Natural killer cell (primary cell): ENCODE measurements at places on chromosomes 6 and 20. TPM values are rescaled to one million over a fixed set of nuclear protein-coding genes. Genes with fewer than 3 reads are reported as not detected.

DNA sequence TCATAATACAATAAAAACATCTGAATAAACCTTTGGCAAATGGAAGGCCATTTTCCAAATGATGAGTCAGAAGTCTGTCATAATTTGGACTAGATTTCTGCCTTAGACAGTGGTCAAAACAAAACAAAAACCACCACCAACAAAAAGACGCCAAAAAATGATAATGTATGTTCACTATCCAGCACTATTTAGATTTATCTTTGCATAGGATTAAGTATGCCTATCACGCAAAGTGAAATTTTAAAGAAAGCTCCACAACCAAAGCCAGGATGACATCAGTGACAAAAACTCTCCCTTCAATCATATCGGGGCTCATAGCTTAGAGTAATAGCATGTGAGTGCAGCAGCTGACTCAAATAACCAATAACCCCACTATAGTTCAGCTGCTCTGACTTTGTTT, 201.9 kb downstream of the MOXD1 start:
- H3K27me3 ChIP-seq, result no peaks in the 10 kb centered on the region
- no peak overlapping the region for H3K4me3 ChIP-seq
- no peak for DNase-seq
- H3K36me3 ChIP-seq, result no peaks in the 10 kb centered on the region
- no peak overlapping the region for H3K27ac ChIP-seq
- no peaks in the 10 kb centered on the region for H3K4me1 ChIP-seq

GRCh38 chr6:680251-680650, 12.7 kb downstream of the EXOC2 start:
- H3K4me1 ChIP-seq, result peaks cover 9% of the 10 kb centered on the region
- DNase-seq, result no peak
- H3K4me3 ChIP-seq, result no peak overlapping the region
- peaks cover 2% of the 10 kb centered on the region for H3K36me3 ChIP-seq

- H3K27ac ChIP-seq, result no peak overlapping the region
- no peak for DNase-seq
- no peaks in the 10 kb centered on the region for H3K27me3 ChIP-seq
- no peaks in the 10 kb centered on the region for H3K36me3 ChIP-seq
- H3K4me1 ChIP-seq, result no peaks in the 10 kb centered on the region
These were observed 606.5 kb downstream of the HACE1 start for GRCh38 chr6:104253236-104253635.

DNA sequence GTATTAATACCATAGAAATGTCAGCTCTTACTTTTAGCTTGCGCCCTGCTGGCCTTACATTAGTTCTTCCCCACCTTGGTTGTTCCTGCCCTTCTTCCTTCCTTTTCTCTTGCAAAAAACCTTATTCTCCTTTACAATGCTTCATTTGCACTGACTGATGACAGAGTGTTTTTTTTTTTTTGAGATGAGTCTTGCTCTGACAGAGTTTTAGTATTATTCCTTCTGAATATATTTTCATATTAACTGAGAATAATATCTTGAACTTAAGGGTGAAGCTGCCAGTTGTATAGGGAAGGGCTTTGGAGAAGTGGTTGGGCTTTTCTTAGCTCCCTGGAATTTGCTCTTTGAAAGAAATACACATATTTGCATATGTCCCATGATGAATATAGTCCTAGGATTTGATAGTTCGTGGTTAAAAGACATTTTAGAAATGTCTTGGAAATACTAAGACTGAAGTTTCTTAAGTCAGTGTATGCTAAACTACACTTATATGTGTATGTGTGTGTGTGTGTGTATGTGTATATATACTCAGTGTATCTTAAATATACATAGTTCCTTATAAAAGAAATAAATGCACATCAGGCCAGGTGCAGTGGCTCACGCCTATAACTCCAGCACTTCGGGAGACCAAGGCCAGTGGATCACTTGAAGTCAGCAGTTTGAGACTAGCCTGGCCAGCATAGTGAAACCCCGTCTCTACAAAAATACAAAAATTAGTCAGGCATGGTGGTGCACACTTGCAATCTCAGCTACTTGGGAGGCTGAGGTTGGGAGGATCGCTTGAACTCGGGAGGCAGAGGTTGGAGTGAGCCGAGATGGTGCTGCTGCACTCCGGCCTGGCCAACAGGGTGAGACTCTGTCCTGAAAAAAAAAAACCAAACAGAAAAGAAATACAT, 216.1 kb upstream of the MYLIP start:
- H3K27me3 ChIP-seq, result no peaks in the 10 kb centered on the region
- H3K36me3 ChIP-seq, result no peaks in the 10 kb centered on the region
- H3K4me3 ChIP-seq, result no peak overlapping the region

- H3K36me3 ChIP-seq, result peaks cover 2% of the 10 kb centered on the region
- peaks cover 17% of the 10 kb centered on the region for H3K4me1 ChIP-seq
- no peaks in the 10 kb centered on the region for H3K27me3 ChIP-seq
- H3K4me3 ChIP-seq, result no peak overlapping the region
These were observed 5.1 kb upstream of the DBNDD2 start for GRCh38 chr20:45402946-45403345.

- no peak overlapping the region for H3K4me3 ChIP-seq
- peaks cover 83% of the 10 kb centered on the region for H3K36me3 ChIP-seq
- H3K27me3 ChIP-seq, result no peaks in the 10 kb centered on the region
- H3K27ac ChIP-seq, result no peak overlapping the region
- no peaks in the 10 kb centered on the region for H3K4me1 ChIP-seq
These were observed 41.3 kb downstream of the STK38 start for GRCh38 chr6:36505744-36506534.

GRCh38 chr20:21033817-21034216, 72.3 kb downstream of the LINC00237 start:
- no peaks in the 10 kb centered on the region for H3K27me3 ChIP-seq
- DNase-seq, result no peak
- H3K4me3 ChIP-seq, result no peak overlapping the region
- no peak overlapping the region for H3K27ac ChIP-seq

DNA sequence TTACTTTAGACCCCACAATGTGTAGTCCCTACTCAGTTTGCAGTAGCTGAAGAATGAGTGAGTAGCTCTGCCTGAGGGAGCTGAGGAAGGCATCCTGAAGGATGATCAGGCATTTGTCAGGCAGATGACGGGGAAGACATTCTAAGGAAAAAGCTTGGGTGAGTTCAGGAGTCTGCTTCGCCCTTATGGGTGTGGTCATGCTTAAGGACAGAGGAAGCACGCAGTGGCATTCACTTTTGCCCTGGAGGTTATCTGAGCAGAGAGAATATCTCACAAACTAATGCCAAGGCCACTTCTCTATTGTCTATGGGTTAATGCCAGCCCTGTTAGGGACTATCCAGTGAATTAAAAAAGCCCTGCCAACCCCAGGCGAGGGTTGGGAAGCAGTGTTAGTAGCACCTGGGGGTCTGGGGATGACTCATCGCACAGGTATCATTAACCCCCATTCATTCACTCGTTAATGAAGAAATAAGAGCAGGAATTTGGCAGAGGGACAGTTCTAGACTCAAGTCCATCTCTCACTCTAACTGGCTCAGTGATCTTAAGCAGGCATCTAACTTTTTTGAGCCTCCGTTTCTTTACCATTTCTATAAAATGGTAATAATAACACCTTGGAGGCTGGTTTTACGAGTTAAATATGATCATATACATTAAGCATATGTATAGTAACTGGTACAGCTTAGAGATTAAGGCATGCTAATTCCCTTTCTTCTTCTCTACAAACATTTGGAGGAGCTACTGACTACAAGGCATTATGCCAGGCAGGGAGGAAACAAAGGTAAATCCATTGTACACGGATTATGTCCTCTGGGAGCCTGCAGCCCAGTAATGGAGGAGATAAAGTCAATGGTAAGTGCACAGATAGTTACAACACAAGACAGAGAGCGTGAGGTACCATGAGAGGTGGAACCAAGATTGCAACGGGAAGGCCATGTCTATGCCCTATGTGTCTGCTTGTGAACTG, 93.2 kb upstream of the AKIRIN2 start:
- H3K4me3 ChIP-seq, result no peak overlapping the region
- H3K27me3 ChIP-seq, result no peaks in the 10 kb centered on the region
- no peak for DNase-seq
- H3K27ac ChIP-seq, result no peak overlapping the region
- H3K4me1 ChIP-seq, result peaks cover 6% of the 10 kb centered on the region

DNA sequence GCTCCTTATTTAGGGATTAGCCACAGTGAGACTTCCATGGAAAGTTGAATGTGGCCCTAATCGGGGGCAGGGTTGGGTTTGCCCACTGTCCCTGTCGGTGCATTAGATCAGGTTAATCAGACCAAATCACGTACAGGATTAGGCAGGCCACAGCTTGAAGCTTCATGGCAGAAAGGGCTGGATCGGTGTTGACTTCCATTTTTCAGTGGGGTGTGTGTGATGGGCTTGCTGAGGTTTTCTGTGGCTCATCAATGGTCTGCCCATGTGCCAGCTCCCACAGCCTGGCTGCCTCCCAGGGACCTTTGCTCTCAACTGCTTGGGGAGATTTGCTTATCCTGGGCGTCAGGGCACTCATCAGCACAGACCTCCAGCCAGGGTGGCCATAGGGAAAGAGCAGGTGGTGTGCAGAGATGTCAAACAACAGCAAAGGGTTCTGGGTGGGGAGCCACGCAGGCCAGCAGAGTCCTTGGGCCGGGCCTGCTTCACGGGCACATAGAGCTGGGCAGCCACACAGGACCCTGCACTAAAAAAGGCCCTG, 130.7 kb downstream of the TFAP2C start:
- H3K36me3 ChIP-seq, result no peaks in the 10 kb centered on the region
- no peak for DNase-seq
- H3K27ac ChIP-seq, result no peak overlapping the region
- H3K27me3 ChIP-seq, result no peaks in the 10 kb centered on the region
- H3K4me3 ChIP-seq, result no peak overlapping the region

GRCh38 chr6:109513571-109514071, 30.6 kb upstream of the ZBTB24 start:
- no peak overlapping the region for H3K27ac ChIP-seq
- DNase-seq, result no peak
- no peaks in the 10 kb centered on the region for H3K36me3 ChIP-seq
- no peak overlapping the region for H3K4me3 ChIP-seq
- H3K4me1 ChIP-seq, result no peaks in the 10 kb centered on the region

DNA sequence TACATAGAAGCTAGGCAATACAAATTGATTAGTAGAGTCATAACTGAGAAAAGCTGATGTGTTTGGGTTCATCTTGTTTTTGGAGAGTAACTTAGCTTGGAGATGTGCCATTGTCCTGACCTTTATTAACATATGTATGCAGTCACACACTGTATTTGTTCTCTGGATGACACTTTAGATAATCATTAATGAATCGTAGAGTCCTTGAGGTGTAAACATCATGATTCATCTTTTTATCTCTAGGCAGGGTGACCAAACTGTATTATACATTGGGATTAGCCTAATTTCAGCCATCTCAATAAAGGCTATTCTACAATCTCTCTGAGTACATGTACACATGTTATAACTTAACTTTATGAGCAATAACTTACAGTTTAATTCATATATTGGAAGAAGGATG, 3.6 kb upstream of the MTCL3 start:
- H3K27me3 ChIP-seq, result peaks cover 39% of the 10 kb centered on the region
- H3K27ac ChIP-seq, result no peak overlapping the region
- no peak overlapping the region for H3K4me3 ChIP-seq

DNA sequence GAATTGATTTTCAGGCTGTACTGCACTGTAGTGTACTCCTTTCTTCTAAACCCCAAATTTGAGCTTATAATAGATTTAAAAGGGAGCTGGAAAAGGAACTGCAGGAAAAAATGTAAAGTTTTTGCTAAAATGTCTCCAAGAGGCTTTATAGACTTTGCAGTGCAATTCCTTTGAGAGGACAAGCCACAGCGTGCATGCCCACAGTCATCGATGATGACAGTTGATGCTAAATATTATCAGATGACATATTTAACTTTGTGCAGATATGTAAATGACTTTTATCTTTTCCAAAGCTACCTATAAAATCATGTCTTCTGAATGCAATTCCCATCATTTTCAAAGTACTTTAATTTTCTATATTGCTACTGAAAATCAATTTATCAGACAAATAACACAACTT, 24.3 kb upstream of the HDGFL1 start:
- no peak for DNase-seq
- H3K27me3 ChIP-seq, result no peaks in the 10 kb centered on the region
- no peaks in the 10 kb centered on the region for H3K36me3 ChIP-seq
- no peak overlapping the region for H3K27ac ChIP-seq
- no peaks in the 10 kb centered on the region for H3K4me1 ChIP-seq
- no peak overlapping the region for H3K4me3 ChIP-seq

GRCh38 chr6:89475634-89476033, 42.7 kb downstream of the ANKRD6 start:
- peak; percentile 52 for DNase-seq
- peak overlapping the region; percentile 52 for H3K27ac ChIP-seq

GRCh38 chr6:15025446-15025845, 220.4 kb upstream of the JARID2 start:
- no peak overlapping the region for H3K4me3 ChIP-seq
- H3K4me1 ChIP-seq, result peaks cover 27% of the 10 kb centered on the region
- no peaks in the 10 kb centered on the region for H3K27me3 ChIP-seq
- H3K36me3 ChIP-seq, result no peaks in the 10 kb centered on the region
- H3K27ac ChIP-seq, result no peak overlapping the region

The HECA gene
- total RNA-seq, result 77.6 TPM

The BHLHE23 gene
- not detected for total RNA-seq

The SLC26A8 gene
- total RNA-seq, result 0.93 TPM

The RNF39 gene
- not detected for total RNA-seq

The PI3 gene
- not detected for total RNA-seq

The SPATA2 gene
- total RNA-seq, result 25.1 TPM

The PGC gene
- total RNA-seq, result not detected

The REM1 gene
- not detected for total RNA-seq
